CD4-positive, alpha-beta T cell treated with Interleukin-10 for 1 hour (primary cell): ENCODE measurements at places on chromosomes 2 and 18.

DNA sequence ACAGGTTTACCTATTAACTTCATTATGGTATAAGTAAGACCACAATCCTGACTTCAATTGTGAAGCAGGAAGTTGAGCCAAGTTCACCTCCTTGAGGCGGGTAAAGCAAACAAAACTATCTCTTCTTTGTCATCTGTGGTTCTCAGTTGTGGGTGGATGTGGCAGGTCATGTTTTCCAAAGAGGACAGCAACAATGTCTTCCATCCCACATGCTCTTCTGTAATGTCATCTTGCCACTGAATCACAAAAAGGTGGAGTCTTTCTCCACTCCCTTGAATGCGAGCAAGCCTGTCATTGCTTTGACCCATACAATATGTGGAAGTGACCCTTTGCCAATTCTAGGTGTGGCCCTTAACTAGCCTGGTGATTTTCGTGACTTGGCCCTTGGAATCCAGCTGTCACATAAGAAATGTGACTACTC, 98.7 kb downstream of the GRB14 start:
- no peak for DNase-seq

- DNase-seq = no peak
Observed at GRCh38 chr2:208669394-208669793, 262.8 kb downstream of the PTH2R start.

DNA sequence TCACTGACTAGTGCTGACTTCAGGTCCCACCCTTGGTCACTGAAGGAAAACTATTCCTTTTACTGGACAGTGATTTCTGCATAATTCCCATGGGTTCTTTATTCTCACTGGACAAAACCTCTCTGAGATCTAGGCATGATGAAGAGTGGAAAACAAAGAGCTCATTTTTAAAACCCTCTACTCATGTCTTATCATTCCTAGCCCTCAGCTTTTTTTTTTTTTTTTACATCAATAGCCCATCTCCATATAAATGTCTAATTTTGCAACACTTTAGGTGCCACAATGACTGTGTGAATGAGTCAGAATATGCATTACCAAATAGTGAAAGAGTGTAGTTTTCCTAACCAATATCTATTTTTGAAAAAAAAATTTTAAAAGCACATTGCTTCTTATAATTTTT, 74.8 kb downstream of the TCF4 start:
- no peak for DNase-seq

DNA sequence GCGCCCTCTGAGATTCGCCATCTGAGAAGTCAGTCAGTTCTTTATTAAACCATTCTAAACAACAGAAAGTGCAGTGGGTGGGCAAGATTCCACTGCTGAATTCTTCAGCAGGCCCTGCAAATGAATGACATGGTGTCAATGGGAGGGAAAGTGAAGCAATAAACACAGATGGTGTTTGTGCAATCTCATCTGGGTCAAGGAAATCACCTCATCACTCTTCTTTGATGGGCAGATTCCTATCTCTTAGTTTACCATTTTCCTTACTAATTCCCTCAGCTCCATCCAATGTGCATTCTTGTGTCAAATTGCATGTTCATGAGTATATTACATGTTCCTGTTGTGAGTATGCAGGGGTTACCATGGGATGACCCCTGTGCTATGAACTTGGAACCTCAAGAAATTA, 100.7 kb upstream of the CYP1B1 start:
- no peak for DNase-seq

GRCh38 chr2:74558284-74559230, 4.0 kb downstream of the DOK1 start:
- DNase-seq = no peak
